ENCODE measurements at places on chromosomes 16 and 17.

DNA sequence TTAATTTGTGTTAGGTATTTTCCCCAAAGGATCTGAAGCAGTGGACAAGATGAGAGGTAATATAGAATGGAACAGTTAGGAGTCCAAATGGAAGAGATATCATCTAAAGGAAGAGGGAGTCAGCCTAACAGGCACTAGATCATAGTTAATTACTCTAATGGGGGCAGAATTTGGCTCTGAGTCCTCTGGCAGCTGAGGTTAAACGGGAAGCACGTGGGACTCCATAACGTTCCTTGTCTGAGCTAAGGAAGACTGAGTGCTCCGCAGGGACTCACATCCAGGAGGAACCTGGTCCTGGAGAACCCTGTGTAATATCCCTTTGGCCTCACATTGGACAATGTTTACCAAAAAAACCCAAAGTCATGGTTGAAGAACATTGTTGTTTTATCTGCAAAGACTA is 46.6 kb upstream of the TEX2 start:
- DNase-seq: no peak

DNA sequence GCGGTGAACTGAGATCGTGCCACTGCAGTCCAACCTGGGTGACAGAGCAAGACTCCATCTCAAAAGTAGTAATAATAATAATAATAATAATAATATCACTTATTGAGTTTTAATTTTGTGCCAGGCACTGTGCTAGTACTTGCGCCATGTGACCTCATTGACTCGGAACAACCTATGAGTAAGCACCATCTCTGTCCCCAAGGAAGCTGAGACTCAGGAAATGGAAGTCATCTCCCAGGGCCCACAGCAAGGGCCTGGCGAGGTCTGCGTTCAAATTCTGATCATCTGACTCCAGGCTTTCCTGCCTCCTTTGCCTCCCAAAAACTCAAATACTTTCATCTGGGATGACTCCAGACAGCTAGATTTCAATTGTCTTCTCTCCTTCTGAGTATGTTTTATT is 162.9 kb downstream of the SEC14L1 start:
- no peak for DNase-seq

GRCh38 chr17:73363442-73364154 is 51.8 kb upstream of the CDC42EP4 start:
- DNase-seq: no peak

GRCh38 chr17:46737326-46737725 is 81.2 kb downstream of the WNT3 start:
- DNase-seq: no peak

DNA sequence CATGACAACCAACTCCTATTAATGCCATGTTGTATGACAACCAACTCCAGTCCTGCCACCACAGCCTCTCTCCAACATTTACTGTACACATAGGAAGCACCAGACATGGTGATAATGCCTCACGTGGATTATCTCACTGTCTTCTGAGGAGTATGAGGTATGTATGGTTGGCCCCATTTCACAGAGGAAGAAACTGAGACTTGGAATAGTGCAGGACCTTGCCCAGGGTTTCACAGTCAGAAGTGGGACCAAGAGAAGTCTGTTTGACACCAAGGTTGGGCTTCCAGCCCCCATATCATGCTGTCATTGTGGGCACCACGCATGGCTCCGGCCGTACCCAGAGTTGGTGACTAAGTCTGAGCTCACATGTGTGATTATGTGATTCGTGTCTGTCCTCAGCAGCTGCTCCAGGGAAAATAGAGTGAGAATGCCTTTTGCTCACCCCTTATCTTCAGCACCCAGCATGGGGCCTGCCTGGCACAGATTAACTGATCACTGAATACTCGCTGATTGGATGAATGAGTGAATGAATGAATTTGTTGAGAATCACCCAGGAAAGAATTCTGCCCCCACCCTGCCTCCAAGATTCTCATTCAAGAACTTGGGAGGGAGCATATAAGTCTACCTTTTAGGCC is 204.1 kb upstream of the NLRP1 start:
- no peak for DNase-seq

DNA sequence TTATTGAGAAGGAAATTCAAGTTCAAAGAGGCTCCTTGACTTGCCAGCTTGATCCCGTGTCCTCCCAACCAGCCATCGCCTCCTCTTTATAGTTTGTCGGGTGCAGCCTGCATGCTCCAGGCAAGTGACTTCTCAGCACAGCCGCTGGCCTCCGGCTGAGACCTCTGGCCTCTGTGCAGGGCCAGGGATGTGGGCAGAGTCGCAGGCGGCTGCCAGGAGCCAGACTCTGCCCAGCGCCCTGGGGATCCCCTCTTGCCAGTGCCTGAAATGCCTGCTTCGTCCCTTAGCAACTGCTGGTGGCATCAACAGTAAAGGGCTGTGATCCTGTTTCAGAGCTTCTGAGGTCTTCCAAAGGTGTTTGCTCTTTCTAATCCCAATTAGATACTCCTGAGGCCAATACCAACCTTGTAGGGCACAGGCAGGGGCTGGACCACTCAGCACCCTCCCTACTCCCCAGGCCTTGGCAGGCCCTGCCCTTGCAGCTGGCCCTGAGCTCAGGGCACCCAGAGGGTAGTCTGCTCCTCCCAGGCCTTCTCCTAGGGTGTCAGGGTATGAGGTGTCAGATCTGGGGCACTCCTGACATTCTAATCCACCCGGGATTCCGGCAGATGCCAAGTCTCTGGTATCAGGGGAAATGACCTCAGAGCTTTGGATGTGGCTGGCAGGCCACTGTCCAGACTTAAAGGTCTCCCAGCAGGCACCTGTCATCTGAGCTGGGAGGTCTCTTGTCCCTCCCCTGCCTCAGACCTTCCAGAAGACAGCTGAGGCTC is 68.0 kb upstream of the SIAH1 start:
- DNase-seq: peak; percentile 33

- DNase-seq: no peak
Observed at GRCh38 chr16:4365014-4365406, 6.6 kb upstream of the VASN start.

GRCh38 chr16:3152991-3153368 is 18.2 kb downstream of the ZNF213 start:
- no peak for DNase-seq

GRCh38 chr17:13157656-13158055 is 139.8 kb upstream of the ELAC2 start:
- DNase-seq: no peak

DNA sequence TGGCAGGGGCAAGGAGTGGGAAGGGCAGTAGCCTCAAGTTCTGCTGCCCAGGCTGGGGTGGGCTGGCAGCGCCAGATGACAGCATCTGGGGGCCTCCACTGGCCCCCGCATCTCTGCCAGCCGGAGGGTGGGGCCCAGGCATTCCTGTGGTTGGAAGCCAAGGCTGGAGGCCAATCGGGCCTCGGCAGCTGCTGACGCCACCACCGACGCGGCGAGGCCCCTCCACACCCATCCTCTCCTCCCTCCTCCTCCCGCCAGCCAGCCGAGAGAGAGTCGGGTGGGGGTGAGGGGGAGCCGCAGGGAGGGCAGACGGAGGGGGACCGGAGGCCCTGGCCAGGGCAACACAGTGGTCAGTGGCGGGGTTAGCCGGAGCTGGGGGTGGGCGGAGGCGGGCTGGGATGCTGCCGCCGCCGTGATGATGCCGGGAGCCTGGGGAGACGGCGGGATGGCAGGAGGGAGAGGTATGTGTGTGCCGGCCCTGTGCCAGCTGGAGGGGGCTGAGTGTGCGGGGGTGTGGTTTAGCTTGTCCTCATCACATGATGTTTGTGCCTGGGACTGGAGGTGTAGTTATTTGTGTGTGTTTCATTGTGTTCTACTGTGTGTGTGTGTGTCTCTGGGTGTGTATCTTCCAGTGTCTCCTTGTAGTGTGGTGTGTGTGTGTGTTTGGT is 36.6 kb downstream of the ARHGAP23 start:
- DNase-seq: peak; percentile 84
